ENCODE measurements at places on chromosomes 11 and 22.
A peak's percentile ranks its signal among the peaks of the same experiment; 100 is the strongest.

- DNase-seq = peak; percentile 59
Measured at GRCh38 chr11:1852877-1853276, at the start of gene LSP1. TSS of gene LSP1 (plus strand) at chr11:1853084. CDS start at chr11:1853145, 61 bp downstream.

DNA sequence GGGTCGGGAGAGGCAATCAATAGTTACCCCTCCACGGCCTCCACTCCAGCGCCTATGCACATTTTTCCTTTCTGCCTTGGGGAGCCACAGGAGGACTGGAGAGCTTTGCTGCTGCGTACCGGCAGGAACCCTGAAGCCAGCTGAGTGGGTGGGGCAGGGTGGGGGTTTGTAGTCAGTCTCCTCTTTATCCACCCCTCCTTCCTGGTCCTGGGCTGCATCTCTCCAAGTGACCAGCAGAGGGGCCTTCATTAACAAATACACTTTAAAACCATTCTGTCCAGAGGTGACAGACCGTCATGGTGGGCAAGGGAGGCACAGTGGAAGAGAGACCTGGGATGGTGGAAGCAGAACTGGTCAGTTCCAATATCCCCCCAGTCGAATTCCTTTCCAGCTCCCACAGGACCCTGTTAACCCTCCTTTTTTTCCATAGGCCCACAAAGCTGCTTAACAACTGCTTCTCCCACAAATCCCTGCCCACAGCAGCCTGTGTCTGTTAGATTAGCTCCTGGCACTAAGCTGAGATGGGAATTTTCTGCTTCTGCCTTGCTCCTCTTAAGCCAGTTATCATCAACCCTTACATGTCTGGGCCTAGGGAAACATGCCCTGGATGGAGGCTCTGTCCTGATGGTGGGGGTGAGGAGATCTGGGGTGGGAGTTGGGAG, 3.9 kb upstream of the ABCG4 start:
- no peak for DNase-seq

GRCh38 chr11:118705791-118706545, 26.5 kb upstream of the TREH start:
- DNase-seq = no peak

- no peak for DNase-seq
Measured at GRCh38 chr11:28636033-28636432, 527.8 kb downstream of the METTL15 start.

GRCh38 chr11:65853246-65853979, 4.6 kb downstream of the CFL1 start:
- DNase-seq = no peak

GRCh38 chr11:133197425-133197824, 334.9 kb downstream of the OPCML start:
- DNase-seq = no peak

- DNase-seq = no peak
Measured at GRCh38 chr11:22680628-22681027, 14.2 kb downstream of the GAS2 start.

DNA sequence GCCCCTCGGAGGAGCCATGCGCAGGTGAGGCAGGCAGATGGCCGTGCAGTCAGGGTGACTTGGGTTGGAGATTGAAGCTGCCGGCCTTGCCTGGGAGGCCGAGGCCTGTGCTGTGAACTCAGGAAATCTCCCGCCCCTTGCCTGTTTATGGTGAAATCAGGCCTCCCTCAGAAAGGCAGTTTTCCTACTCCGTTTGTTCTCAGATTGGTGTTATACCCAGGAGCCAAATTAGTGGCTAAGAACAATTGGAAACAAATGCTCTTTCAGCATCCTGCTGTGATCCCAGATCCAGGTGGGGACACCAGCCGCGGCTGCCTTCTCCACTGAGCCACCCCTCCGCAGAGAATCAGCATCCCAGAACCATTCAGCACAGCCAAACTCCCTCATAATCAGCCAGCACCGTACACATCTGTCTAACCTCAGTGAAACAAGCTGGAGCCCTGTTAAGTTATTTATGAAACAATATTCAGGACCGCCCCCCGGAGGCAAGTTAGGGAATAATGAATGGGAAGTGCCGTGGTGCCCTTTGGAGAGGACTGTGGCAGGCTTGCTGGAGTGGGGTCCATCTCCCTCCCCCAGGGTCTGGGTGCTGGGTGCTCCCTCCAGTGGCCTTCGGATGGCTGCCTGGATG, 60.0 kb downstream of the PKNOX2 start:
- no peak for DNase-seq

DNA sequence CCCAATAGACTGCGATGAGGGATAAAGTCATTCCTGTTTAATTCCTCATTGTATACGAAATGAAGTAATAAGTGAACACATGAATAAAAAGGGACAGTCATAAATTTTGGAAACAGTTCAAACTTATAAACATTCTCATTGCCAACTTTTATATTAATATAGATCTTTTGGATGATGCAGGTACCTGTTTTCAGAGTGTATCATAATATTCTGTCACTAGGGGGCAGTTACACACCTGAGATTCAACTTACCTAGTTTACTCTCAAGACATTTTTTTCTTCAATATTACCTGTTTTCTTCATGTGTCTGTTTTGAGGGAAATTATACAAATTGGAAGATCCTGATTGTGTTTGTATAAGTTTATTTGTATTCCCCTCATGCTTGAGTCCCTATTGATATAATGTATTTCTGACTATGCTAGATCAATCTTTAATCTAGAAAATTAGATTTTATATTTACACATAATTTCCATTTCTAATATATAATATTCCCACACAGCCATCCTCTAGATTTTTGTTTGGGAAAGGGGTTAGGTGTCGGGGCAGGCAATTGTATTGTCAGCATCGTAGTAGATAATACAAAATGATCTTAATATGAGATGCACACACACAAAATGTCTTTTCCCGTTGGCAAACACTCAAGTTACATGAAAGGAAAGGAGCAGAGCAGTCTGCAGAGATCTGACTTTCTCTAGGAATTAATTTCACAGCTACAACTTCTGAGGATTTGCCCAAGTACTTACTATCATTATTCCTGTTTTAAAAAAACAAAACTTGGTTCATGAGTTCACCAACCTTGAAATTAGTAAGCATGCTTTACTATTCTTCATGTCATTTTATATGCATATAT, 18.4 kb downstream of the FDX1 start:
- no peak for DNase-seq

- DNase-seq = no peak
Measured at GRCh38 chr22:44735518-44736428, 16.6 kb upstream of the ARHGAP8 start.

GRCh38 chr11:1500466-1501420, 14.2 kb upstream of the MOB2 start:
- DNase-seq = no peak

DNA sequence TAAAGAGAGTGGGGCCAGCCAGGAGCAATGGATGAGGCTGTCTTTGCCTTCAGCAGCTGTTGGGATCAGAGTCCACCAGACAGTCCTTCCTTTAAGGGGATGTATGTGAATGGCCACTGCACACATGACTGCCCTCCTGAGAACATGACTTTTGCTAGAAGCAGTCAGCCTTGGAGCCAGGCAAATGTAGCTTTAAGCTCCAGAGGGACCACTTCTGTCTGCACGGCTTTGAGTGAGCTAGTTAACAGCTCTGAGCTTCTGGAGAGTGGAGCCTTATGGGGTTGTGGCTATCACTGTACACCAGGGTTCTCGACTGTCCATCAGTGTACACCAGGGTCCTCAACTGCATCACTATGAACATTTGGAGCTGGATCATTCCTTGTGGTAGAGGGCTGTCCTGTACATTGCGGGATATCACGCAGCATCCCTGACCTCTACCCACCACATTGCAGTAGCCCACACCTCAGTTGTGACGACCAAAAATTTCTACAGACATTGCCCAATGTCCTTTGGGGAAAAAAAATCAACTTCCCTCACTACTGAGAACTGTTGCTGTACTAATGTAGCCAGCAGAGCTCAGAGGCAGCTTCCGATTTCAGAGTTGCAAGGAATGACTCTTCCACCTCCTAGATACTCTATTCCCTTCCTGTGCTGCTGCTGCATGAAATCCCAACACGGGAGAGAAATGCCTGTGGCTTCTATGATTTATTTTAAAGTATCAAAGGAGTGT, 169.4 kb downstream of the MYO18B start:
- DNase-seq = no peak

- DNase-seq = no peak
Measured at GRCh38 chr11:57432714-57433163, 5.8 kb upstream of the SLC43A3 start.

DNA sequence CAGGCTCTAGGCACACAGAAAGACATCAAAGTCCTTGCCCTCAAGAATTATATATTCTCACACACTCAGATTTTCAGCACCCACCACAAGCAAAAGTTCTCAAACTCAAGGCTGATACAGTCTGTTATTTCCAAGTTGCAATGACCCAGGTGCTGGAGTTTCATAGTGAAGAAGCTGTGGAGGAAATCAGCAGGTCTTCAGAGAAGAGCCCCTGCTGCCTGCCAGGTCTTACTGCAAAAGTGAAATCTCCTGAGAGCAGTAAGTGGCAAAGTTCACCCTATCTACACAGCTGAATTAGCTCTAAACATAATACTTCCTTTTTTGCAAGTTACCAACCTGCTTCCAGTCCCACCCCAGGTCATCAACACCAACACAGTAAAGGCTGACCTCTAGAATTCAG, 64.6 kb downstream of the RPL27A start:
- DNase-seq = no peak

DNA sequence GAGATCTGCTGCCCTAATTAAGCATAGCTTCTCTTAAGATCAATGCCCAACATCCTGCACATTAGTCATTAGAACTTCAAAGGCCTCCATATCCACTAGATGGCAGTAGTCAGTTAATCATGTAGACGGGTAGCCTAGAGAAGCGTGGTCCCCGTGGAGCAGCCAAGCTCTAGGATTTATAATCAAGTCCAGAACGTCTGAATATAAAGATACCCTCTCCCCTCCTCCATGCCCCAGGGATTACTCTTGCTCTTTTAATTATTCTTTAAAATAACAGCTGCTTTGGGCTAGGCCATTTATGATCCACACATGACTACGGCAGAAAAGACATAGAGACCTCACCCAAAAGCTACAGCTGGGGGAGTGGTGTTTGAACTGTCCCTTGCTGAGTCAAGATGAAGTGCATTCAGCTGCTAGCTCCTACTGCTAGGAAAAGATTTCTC, 327.6 kb upstream of the PLET1 start:
- DNase-seq = peak; percentile 2

GRCh38 chr22:44182588-44183286, 2.0 kb downstream of the PARVG start:
- no peak for DNase-seq

DNA sequence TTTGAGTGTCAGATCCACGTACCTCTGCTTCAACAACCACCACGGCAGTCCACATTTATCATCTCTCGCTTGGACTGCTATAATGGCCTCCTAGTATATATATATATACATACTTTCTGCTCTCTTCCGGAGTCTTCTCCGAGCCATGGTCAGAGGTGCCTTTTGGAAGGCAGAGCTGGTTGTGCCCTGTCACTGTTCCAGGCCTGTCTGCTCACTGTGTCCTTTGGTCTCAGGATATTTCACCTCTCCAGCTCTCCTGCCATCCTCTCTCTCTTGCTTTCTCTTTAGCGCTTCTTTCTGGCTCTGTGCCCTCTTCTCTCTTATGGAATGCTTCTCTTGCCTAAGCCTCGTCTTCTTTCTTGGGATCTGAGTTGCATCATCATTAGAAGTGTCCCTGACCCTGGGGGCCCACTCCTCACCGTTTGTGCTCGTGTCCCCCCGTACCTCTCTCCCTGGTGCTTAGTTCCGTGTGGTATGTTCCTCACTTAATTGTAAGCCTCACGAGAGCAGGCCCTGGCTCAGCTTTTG, 86.1 kb upstream of the RASSF10 start:
- DNase-seq = no peak

- DNase-seq = no peak
Measured at GRCh38 chr22:49097966-49098365, 729.7 kb downstream of the BRD1 start.

GRCh38 chr11:128483211-128483788, 104.1 kb downstream of the ETS1 start:
- no peak for DNase-seq

GRCh38 chr11:1074244-1075221, at the start of gene MUC2:
TSS of gene MUC2 (plus strand) at chr11:1074874.
- no peak for DNase-seq

- DNase-seq = no peak
Measured at GRCh38 chr22:27545085-27545484, 256.5 kb downstream of the MN1 start.

GRCh38 chr11:15843309-15843872, 513.0 kb downstream of the SOX6 start:
- DNase-seq = no peak

DNA sequence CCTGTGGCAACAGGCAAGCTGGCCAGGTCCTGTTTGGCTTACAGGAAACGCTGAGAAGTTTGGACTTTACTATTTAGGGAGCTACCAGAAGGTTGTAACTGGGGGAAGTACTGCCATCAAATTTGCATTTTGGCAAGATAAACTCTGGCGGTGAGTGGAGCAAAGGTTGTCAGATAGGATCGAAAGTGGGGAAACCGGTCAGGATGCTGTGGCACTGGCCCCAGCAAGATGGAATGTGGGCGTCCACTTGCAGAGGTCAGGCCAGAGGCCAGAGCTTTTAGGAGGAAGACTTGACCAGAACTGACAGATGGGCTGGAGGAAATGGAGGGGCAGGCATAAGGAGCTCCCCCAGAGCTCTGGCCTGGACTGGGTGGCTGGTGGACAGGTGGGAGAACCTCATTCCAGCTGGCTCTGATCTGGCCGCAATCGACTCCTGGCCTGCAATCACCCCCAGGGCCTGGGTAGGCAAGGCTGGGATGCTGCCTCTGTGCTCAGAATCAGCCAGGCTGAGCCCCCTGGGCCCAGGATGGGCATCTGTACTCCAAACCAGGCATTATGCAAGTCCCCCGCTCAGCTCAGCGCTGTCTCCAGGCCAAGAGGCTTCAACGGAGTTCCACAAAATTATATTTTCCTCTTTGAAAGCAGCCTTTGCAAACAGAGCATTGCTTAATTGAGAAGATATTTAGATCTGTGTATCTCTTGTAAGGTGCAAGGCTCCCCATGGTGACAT, 178.3 kb upstream of the NECTIN1 start:
- DNase-seq = no peak

GRCh38 chr22:21009638-21010425, 5.1 kb upstream of the P2RX6 start:
- no peak for DNase-seq
